ENCODE measurements at places on chromosomes 4 and X. TPM values are rescaled to one million over a fixed set of nuclear protein-coding genes. Genes with fewer than 3 reads are reported as not detected.

Gene SLC6A14
- 4.0 TPM for total RNA-seq

Gene CSAG1
- total RNA-seq = not detected

Gene ARAF
- total RNA-seq = 135 TPM

Gene MAGEB1
- total RNA-seq = not detected

Gene N4BP2
- total RNA-seq = 41.5 TPM

Gene PF4V1
- not detected for total RNA-seq

Gene DCAF12L1
- not detected for total RNA-seq

Gene MAGEA2B
- total RNA-seq = not detected

Gene GLA
- total RNA-seq = 7.7 TPM

Gene WNK3
- total RNA-seq = 3.2 TPM

Gene CDKN2AIP
- 44.3 TPM for total RNA-seq

Gene GAGE12F
- not detected for total RNA-seq

Gene STAP1
- 0.43 TPM for total RNA-seq

Gene RAI2
- 3.7 TPM for total RNA-seq

Gene CYP2U1
- total RNA-seq = 3.6 TPM

Gene MMGT1
- 12.9 TPM for total RNA-seq

Gene TLL1
- 2.2 TPM for total RNA-seq

Gene SRPX
- total RNA-seq = 36.2 TPM

Gene CNGA1
- 2.8 TPM for total RNA-seq

Gene DUSP21
- total RNA-seq = not detected

Gene MGST2
- 153 TPM for total RNA-seq

Gene LANCL3
- total RNA-seq = 5.3 TPM

Gene TMPRSS11F
- total RNA-seq = not detected

Gene SPIN2A
- total RNA-seq = not detected

Gene HTT
- total RNA-seq = 89.0 TPM

Gene CD38
- total RNA-seq = 2.9 TPM

Gene TMPRSS11A
- not detected for total RNA-seq

Gene AKAP14
- not detected for total RNA-seq

Gene DNAAF6
- not detected for total RNA-seq

Gene PCYT1B
- not detected for total RNA-seq

Gene FREM3
- total RNA-seq = 0.18 TPM

Gene SMR3B
- total RNA-seq = not detected

Gene LNX1
- 11.6 TPM for total RNA-seq

Gene SRPK3
- 1.6 TPM for total RNA-seq

Gene KDR
- 8.2 TPM for total RNA-seq

Gene UBE2D3
- total RNA-seq = 267 TPM

Gene PPBP
- total RNA-seq = not detected

Gene JCHAIN
- total RNA-seq = 284 TPM

Gene RRH
- not detected for total RNA-seq

Gene MOSPD2
- 1.7 TPM for total RNA-seq

Gene VAMP7
- 6.4 TPM for total RNA-seq

Gene XKRX
- total RNA-seq = not detected

Gene PRKG2
- not detected for total RNA-seq

Gene LDB2
- total RNA-seq = 11.0 TPM

Gene HTR2C
- total RNA-seq = not detected

Gene STK32B
- total RNA-seq = 4.3 TPM

Gene CPZ
- 2.3 TPM for total RNA-seq

Gene FOXR2
- not detected for total RNA-seq

All from stomach (tissue), 19 donors.